Stimulated activated naive CD8-positive, alpha-beta T cell treated with anti-CD3 and anti-CD28 coated beads, Interleukin-15, amount 100 ng/mL, for 72 hours (primary cell): ENCODE measurements at places on chromosomes 5 and 9.

- DNase-seq = no peak
Observed at GRCh38 chr5:3509290-3509689, 86.3 kb upstream of the IRX1 start.

- DNase-seq = no peak
Observed at GRCh38 chr9:87141124-87141523, 193.8 kb upstream of the GAS1 start.

DNA sequence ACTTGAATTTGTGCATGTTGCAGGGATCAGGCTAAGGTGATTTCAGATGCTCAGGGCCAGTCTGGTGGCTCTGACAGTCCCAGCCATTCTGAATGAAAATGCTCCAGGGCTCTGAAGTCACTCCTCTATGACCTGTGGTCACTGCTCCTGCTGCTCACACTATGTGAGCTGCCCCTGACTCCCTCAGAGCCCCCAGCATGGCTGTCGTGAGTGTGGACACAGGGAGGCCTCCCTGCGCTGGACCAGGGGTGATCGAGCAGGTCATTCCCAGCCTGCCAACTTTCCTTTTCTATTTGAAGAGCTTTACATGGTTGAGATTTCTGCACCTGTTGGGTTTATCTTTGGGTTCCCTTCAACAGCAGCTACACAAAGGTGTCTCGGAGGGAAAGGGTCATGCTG, 74.5 kb downstream of the WNK2 start:
- no peak for DNase-seq

GRCh38 chr5:15609076-15609725, 109.2 kb downstream of the FBXL7 start:
- no peak for DNase-seq
